Colonic mucosa (tissue), 4 donors: ENCODE measurements at places on chromosomes 13 and 19. TPM values are rescaled to one million over a fixed set of nuclear protein-coding genes. Genes with fewer than 3 reads are reported as not detected.

Gene ZSCAN4
- total RNA-seq: not detected

Gene ZNF135
- total RNA-seq: 1.4 TPM

Gene ADAT3
- 14.2 TPM for total RNA-seq

Gene ZNF559
- 7.7 TPM for total RNA-seq

Gene MTUS2
- total RNA-seq: 0.11 TPM

Gene PIP5K1C
- 31.2 TPM for total RNA-seq

Gene CLEC17A
- 0.12 TPM for total RNA-seq

DNA sequence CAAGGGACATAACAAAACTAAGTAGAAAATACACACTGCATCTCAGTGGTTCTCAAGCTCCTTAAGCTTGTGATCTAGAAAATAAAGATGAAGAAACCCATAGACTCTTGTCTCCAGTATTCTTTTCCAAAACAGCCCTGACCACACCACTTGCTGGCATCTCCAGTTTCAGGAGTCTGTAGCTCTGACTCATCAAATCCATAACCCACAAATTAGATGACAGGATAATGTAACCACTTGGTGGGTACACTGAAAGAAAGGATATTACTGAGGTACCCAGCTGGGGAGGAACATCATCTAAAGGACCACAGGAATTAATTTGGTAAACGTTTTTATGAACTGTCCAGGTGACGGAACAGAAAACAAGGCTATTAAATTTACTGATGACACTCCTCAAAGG is 214.7 kb downstream of the VWA8 start:
- DNase-seq: no peak
- no peaks in the 10 kb centered on the region for H3K36me3 ChIP-seq
- no peaks in the 10 kb centered on the region for H3K27me3 ChIP-seq
- no peak overlapping the region for H3K27ac ChIP-seq
- H3K4me3 ChIP-seq: no peak overlapping the region
- H3K4me1 ChIP-seq: no peaks in the 10 kb centered on the region

GRCh38 chr13:111620586-111620985 is 300.1 kb downstream of the TEX29 start:
- DNase-seq: no peak
- no peaks in the 10 kb centered on the region for H3K27me3 ChIP-seq
- no peaks in the 10 kb centered on the region for H3K36me3 ChIP-seq
- no peak overlapping the region for H3K27ac ChIP-seq
- H3K4me3 ChIP-seq: no peak overlapping the region

DNA sequence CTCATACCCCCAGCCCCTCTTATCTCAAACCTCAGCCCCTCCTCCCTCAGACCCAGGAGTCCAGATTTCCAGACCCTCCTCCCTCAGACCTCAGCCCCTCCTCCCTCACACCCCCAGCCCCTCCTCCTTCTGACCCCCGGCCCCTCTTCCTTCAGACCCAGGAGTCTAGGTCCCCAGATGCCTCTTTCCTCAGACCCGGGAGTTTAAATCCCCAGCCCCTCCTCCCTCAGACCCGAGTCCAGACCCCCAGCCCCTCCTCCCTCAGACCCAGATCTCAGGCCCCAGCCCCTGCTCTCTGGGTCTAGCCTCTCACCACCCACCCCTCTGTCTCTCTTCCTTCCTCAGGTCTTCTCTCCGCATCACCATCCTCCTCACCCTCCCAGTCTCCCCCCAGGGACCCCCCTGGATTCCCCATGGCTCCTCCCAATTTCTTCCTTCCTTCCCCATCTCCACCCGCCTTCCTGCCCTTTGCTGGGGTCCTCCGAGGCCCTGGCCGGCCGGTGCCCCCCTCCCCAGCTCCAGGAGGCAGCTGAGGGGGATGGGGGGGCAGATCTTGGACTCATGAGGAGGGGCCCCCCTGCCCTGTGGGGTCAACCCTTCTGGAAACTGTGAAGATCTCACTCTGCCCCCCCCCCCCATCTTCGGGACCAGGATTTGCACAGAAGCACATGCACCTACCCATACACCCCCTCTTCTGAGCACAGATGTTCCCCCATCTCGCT is 10.7 kb downstream of the BCL3 start:
- DNase-seq: no peak
- H3K27me3 ChIP-seq: no peaks in the 10 kb centered on the region
- no peak overlapping the region for H3K27ac ChIP-seq
- peaks cover 9% of the 10 kb centered on the region for H3K36me3 ChIP-seq
- no peak overlapping the region for H3K4me3 ChIP-seq

DNA sequence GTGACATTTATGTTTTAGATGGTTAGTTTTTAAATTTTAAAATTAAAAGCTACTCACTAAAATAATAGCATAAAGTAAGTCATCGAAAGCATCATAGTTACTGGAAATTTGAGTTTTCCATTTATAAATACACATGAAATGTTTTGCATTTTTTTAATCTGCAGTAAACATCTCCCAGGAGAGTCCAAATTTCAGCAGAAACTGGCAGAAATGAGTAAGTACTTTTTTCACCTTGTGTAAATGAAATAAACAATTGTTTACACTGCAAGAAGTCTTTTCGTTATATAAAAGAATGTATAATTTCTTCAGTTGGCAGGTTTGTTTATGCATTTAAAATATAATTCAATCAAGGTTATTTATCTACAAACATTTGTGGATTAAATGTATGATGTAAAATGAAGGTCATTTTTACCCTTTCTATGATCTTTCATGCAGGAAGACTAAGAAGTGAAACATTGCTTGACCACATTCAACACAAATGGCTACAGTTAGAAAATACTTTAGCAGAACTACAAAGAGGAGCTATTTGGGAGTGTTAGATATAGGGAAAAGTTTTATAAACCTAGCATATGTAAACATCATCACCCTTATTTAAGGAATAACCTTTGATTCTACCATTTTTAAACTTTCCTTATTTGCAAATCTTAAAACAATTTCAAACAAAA is 55.6 kb downstream of the RCBTB2 start:
- H3K4me3 ChIP-seq: no peak overlapping the region
- peak overlapping the region; percentile 23 for H3K27ac ChIP-seq
- no peaks in the 10 kb centered on the region for H3K27me3 ChIP-seq
- H3K4me1 ChIP-seq: no peaks in the 10 kb centered on the region

- H3K27ac ChIP-seq: no peak overlapping the region
- peaks cover 11% of the 10 kb centered on the region for H3K4me1 ChIP-seq
- H3K27me3 ChIP-seq: peaks cover 10% of the 10 kb centered on the region
- H3K4me3 ChIP-seq: no peak overlapping the region
- DNase-seq: no peak
- peaks cover 4% of the 10 kb centered on the region for H3K36me3 ChIP-seq
Observed at GRCh38 chr19:17326595-17326966, 8.1 kb downstream of the ANO8 start.

- no peak for DNase-seq
- no peak overlapping the region for H3K4me3 ChIP-seq
- H3K27ac ChIP-seq: no peak overlapping the region
- H3K36me3 ChIP-seq: peaks cover 12% of the 10 kb centered on the region
- H3K4me1 ChIP-seq: no peaks in the 10 kb centered on the region
Observed at GRCh38 chr19:13963603-13964105, 11.3 kb downstream of the DCAF15 start.

- H3K27me3 ChIP-seq: peaks cover 18% of the 10 kb centered on the region
- peaks cover 5% of the 10 kb centered on the region for H3K4me1 ChIP-seq
- peak within 1 kb of the TSS; percentile 42 for H3K4me3 ChIP-seq
Observed at GRCh38 chr19:41928221-41928683, at the start of gene ERFL. TSS of gene ERFL (minus strand) at chr19:41928449. CDS start at chr19:41912919, 15,530 bp downstream.

GRCh38 chr13:31824705-31825517 is 85.6 kb downstream of the RXFP2 start:
- no peaks in the 10 kb centered on the region for H3K27me3 ChIP-seq
- no peak overlapping the region for H3K27ac ChIP-seq
- no peak for DNase-seq
- H3K36me3 ChIP-seq: no peaks in the 10 kb centered on the region
- H3K4me1 ChIP-seq: no peaks in the 10 kb centered on the region
